ENCODE measurements at places on chromosomes 2 and 18.

DNA sequence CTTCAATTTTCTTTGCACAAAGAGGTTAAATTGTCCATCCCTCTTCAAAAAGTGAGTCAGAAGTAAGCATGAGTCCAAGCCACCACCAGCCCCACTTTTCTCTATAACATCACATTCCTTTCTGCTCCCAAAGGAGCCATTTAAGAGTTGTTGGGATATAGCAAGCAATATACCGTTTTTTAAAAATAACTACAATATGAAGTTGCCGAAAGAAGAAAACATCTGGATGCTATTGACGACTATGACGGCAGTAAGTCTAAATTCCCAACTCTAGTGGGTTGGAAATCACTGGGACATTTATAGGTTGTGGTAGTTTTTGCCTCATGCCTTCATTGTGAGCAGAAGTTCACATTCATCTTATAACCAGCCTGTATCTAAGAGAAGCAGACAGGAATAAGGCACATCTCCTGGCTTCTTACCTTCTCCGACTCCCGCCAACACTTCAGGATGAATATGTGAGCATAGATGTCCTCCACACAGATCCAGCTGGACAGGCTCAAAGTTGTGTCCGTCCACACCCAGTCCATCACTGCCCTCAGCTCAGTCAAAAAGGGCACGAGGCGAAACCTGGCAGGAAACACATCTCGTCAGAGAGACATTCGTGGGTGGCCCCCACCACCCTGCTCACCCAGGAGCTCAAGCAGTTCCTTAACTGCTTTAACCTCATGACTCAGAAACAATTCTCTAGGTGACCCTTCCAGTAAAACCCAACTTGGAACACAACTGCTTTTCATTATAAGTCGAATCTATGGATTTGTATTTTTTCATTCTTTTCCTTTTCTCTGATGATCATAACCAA, 163.6 kb downstream of the NAPG start:
- DNase-seq: no peak

- no peak for DNase-seq
Measured at GRCh38 chr2:128589681-128590080, 271.0 kb upstream of the HS6ST1 start.

- no peak for DNase-seq
Measured at GRCh38 chr2:236853585-236854051, 232.1 kb upstream of the COPS8 start.

DNA sequence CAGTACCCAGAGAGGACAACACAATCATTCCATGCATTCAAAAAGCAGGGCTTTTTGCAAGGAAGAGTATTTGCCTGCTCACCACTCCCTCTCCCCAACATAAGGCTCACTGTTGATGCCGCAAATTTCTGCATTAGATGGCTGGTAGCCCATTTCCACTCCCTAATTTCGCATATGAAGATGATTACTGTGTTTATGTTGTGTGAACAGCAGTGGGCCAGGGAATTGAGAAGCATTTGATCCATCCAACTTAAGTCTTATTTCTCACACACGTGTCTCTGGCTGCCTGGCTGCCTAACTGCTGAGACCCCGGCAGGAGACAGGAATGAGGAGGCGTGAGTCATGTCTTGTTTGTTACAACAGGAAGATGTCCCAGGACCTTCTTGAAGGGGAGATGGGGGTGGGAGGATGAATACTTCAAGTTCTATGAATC, 294.1 kb downstream of the ALK start:
- no peak for DNase-seq

DNA sequence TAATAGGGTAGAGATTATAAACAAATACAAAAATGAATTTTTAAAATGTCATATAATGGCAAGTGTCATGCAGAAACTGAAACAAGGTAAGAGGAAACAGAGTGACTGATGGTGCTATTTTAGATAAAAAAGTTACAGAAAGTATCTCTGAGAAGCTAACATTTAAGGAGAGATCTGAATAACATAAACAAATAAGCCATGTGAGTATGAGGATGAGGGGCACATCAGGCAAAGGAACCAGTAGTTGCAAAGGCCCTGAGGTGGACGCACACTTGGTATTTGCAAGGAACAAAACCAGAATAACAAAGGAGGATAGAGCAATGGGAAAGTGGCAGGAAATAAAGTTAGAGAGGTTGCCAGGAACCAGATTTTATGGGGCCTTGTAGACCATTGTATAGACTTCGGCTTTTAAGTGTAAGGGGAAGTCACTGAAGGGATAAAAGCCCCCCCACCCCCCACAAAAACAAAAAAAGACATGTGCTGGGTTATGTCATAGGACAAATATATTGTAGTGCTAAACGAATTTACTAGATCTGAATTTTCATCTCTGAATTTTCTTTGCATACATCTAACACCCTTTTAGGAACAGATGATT, 159.2 kb downstream of the DTNB start:
- no peak for DNase-seq

DNA sequence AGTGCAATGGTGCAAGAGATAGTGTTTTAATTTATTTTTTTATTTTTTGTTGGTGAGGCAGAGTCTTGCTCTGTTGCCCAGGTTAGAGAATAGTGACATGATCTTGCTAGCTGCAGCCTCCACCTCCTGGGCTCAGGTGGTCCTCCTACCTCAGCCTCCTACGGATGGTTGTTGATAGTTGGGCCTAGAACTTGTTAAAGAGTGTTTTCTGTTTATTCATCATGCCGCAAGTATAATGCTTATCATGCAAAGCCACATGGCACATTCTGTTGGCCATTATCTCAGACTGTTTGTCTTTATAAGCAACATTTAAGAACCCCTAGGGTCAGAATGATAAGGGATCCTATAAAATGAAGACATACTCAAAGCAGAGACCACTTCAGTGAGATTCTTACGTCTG, 1.7 kb downstream of the UGGT1 start:
- DNase-seq: no peak

- no peak for DNase-seq
Measured at GRCh38 chr2:71607151-71607889, 154.0 kb downstream of the DYSF start.

GRCh38 chr18:37567994-37568359, 2.4 kb upstream of the CELF4 start:
- DNase-seq: no peak

DNA sequence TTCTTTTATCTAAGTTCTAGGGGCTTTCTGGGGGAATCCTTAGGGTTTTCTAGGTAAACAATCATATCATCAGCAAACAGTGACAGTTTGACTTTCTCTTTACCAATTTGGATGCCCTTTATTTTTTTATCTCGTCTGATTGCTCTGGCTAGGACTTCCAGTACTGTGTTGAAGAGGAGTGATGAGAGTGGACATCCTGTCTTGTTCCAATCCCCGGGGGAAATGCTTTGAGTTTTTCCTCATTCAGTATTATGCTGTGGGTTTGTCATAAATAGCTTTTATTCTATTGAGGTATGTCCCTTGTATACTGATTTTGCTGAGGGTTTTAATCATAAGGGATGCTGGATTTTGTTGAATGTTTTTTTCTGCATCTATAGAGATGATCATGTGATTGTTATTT, 549.5 kb downstream of the EPHA4 start:
- no peak for DNase-seq

DNA sequence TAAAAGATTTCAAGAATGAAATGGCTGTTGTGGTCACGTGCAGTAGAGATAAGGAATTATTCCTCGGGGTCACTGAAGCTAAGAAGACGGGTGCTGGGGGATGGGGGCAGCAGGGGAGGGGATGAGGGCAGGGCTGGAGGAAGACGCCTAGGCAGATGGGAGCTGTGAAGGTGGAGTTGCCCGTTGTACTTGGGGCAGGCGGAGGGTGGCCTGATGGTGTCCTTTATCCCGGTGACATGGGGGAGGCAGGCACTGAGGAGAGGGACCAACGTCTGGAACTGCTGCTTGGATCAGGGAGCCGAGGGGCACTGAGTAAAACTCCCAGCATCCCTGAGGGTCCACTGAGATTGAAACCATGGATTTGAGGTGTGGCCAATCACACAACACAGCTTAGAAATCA, 64.9 kb downstream of the ZCCHC2 start:
- DNase-seq: no peak

GRCh38 chr18:47263150-47263429, 11.6 kb upstream of the SKOR2 start:
- no peak for DNase-seq

DNA sequence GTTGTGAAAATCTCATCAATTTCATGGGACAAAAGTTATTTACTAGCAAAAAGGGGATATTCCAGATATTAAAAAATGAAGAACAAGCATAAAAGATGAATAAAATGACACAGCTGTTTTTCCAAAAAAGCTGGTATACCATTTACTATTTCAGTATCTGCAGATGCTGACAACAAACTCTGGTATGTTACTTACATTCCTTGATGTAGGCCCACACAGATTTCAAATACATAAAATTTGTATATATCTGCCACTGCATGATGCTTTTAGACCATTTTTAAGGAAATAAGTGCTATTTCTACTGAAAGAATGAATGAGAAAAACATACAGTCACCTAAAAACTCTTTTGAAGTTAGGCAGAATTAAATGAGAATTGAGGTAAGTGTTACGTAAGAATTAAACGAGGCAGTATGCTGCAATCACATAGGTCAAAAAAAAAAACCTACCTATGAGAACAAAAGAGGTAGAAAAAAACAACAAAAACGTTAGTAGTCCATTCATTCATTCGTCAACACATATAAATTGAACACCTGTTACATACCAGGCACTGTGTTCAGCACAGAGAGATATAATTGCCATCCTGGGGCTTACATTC, 32.5 kb downstream of the ARL5A start:
- no peak for DNase-seq

- DNase-seq: no peak
Measured at GRCh38 chr2:203894262-203894661, 26.7 kb downstream of the CTLA4 start.

DNA sequence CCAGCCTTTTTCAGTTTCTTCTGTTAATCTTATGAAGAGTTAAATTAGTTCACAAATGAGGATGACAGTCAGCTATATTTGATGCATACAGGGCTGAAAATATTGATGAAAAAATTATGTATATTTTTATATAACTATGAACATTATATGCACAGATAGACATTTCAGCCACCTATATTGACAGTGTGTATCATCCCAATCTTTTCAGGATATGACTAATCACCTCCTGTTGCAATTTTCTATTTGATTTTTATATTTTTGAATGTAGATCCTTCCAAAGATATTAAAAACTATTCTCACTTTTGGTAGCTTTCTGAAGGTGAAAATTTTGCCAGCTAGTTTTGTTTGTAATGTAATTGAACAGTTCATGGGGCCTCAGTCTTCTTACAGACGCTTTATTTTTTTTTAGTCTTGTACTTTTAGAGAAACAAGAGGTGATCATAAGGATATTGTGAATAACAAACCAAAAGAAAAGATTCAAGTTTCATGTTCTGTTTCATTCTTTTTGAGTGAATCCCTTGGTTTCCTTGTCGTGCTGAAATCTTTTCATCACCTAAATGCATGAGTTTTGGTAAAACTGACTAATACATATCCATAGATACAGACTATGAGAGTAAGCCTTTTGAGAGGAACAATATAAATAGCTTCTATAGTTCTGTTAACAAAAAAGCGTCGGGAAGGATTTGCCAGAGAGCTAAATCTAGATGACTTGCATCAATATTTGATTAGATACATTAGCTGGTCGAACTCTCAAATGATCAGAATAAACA, 123.1 kb downstream of the ARHGAP15 start:
- no peak for DNase-seq

- no peak for DNase-seq
Measured at GRCh38 chr2:218172845-218173244, 6.1 kb upstream of the CXCR1 start.

- DNase-seq: no peak
Measured at GRCh38 chr2:64731263-64731643, 77.5 kb upstream of the SERTAD2 start.

DNA sequence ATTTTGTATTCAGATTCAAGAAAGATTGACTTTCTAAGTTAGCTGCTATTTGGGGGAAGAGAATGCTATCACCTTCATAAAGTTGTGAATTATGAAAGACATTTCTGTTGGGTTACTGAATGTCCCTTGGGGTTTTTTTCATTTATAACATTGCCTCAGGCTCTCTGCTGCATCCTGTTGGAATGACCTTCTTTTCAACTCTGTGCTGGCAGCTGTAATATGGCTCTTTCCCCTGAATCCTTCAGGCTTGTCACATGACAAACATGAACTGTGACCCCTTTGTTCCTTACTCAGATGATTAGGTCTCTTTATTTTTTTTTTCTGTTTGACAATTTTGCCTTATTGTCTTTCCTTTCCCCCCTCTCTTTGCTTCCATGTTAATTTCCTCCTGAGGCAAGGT, 159.8 kb downstream of the TAF4B start:
- no peak for DNase-seq

GRCh38 chr18:79941473-79942119, 9.9 kb downstream of the SLC66A2 start:
- DNase-seq: no peak

- DNase-seq: no peak
Measured at GRCh38 chr2:240786871-240787311, 33.1 kb downstream of the KIF1A start.

- DNase-seq: peak; percentile 56
Measured at GRCh38 chr2:20962939-20963557, 80.8 kb downstream of the APOB start.

- DNase-seq: no peak
Measured at GRCh38 chr2:128091726-128092080, 703 bp downstream of the UGGT1 start.

DNA sequence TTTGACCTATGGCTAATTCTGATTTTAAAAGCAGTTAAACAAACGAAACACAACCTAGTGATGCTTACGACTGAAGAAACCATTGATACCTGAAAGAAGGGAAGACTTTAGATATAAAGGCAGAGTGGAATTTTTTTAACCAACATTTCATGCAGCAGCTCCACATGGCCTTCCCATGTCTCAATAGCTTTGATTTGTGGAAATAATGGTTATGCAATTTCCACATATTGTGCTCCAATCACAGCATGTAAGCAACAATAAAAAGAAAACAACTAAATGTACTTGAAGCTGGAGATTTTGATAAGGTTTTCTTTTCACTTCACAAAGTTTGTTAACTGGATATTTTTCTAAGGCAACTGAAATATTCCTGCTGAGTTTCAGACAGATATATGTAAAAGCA, 82.0 kb upstream of the SLC39A10 start:
- no peak for DNase-seq

GRCh38 chr2:189501487-189501886, 60.2 kb downstream of the WDR75 start:
- no peak for DNase-seq

DNA sequence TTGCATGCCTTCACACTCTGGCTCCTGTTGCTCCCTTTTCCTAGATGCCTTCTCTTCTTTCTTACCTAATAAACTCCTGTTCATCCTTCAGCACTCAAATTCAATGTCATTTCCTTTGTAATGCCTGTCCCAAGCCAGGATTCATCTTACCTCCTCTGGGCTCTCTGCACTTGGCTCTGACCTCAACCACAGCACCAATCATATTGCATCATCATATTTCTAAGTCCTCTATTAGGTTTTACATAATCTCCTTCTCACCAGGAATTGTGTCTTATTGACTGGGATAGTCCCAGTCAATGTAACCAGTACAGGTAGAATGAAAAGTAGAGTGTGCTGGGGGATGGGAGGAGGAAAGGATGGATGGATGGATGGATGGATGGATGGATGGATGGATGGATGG, 187.1 kb downstream of the NRP2 start:
- no peak for DNase-seq

Data from NCI-H2081 treated with DMSO at 0.1 percent for 48 hours (cell line).